ENCODE measurements at places on chromosomes 1 and 21. TPM values are rescaled to one million over a fixed set of nuclear protein-coding genes. Genes with fewer than 3 reads are reported as not detected.

The SFN gene
- 0.10 TPM for polyA plus RNA-seq

The EPHA8 gene
- not detected for polyA plus RNA-seq

The FAM177B gene
- polyA plus RNA-seq = not detected

The INSRR gene
- polyA plus RNA-seq = not detected

DNA sequence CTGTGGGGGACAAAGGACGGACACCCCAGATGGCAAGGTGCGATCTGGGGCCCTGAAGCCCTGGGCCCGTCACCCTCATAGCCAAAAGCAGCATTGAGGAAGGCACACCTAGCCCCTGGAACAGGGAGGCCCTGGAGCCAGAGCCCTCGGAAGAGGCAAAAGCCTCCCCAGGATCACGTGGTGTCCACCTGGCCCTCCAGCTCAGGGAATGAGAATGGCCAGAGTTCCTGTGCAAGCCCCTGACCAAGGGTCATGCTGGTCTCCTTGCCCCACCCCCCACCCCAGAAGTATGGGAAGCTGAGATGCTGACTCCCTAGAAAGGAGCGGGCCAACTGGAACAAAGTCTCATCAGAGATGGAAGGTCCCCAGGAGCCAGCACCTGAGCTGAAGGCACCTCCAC, 1.0 kb upstream of the PDZK1IP1 start:
- DNase-seq = no peak

GRCh38 chr1:106637566-106637965, 418.9 kb upstream of the PRMT6 start:
- DNase-seq = no peak
